Mucosa of descending colon (tissue), 3 donors: ENCODE measurements at places on chromosomes 4 and X.

- DNase-seq = no peak
These were observed 4.0 kb downstream of the C4orf46 start for GRCh38 chr4:158667651-158668198.

GRCh38 chr4:82372517-82373485 lies 990 bp downstream of the HNRNPD start:
- DNase-seq = peak; percentile 81

DNA sequence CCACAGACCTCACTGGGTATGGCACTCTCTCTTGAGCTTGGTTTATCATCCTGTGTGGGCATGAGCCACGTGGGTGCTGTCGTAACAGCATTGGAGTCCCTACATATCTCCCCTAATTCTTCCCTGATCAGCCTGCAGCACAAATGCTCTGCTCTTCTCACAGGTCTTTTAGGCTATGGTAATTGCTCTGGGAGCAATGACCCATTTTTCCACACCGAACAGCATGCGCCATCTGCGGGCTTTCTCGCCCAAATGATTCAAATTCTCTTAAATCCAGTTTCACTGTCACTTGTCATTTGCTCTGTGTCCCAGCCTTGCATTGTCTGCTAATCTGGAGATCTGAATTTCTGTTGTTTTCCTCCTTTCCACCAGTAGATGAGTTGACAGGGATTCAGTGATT lies 48.9 kb upstream of the GATB start:
- no peak for DNase-seq

- DNase-seq = no peak
These were observed 522.3 kb downstream of the TRIML1 start for GRCh38 chr4:188661502-188661901.

DNA sequence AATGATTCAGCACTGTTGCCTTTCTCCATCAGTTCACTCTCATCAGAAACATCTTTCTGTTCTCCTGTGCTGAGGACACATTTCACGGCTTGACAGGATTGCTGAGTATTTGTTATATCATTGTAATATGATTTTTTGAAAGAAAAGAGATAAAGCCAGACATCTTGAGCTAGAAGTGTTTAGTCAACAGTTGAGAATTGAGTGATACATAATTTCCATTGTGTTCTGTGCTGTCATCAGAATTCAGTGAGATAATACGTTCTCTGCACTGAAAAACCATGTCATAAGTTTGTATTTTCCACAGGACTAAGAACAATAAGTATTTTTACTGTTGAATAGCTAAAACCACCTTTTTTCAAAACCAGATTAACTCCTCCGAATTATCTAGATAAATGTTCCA lies 50.2 kb upstream of the GPRIN3 start:
- DNase-seq = no peak

DNA sequence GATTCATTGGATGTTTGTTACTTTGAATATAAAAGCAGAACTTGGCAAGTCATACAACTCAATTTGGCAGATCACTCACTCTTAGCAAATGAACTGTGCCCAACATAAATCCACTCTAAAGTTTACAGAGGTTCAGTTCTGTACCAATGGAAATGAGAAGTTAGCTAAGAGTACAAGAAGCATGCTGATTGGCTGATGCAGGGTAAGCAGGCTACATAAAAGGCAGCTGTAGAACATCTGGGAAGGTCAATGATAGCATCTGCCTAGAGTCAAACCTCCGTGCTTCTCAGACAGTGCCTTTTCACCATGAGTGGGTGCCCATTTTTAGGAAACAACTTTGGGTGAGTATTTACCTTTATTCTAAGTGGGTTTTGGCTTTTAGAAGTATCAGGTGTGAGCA lies at the start of gene TDO2:
Gene TDO2, plus strand, starts transcription at position 244 of the 400 bp plus-strand sequence. Its CDS starts 63 bp downstream, at position 307.
- DNase-seq = no peak

DNA sequence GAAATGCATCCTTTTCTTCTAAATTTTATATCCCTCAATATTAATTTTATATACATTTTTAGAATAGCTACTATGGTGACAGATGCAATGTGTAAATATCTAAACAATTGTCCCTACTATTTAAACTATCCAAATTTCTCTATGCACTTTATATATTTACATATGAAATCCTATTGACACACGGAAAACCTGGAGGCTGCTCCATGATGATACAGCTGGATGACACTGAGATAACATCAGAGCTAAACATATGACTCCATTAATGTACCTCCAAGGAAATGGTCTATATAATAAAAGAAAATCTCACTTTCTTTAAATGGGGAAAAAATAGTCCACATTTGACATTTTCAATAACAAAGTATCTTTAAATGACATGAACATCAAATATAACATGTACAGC lies 43.7 kb downstream of the DDX60 start:
- no peak for DNase-seq

GRCh38 chr4:67877086-67877485 lies 6.7 kb downstream of the TMPRSS11D start:
- DNase-seq = no peak

- DNase-seq = no peak
These were observed 957 bp downstream of the PPP2R2C start for GRCh38 chr4:6471307-6472007.

GRCh38 chr4:143514497-143514896 lies 995 bp downstream of the SMARCA5 start:
- DNase-seq = peak; percentile 66

GRCh38 chrX:69813677-69814076 lies 197.8 kb downstream of the EDA start:
- DNase-seq = no peak

DNA sequence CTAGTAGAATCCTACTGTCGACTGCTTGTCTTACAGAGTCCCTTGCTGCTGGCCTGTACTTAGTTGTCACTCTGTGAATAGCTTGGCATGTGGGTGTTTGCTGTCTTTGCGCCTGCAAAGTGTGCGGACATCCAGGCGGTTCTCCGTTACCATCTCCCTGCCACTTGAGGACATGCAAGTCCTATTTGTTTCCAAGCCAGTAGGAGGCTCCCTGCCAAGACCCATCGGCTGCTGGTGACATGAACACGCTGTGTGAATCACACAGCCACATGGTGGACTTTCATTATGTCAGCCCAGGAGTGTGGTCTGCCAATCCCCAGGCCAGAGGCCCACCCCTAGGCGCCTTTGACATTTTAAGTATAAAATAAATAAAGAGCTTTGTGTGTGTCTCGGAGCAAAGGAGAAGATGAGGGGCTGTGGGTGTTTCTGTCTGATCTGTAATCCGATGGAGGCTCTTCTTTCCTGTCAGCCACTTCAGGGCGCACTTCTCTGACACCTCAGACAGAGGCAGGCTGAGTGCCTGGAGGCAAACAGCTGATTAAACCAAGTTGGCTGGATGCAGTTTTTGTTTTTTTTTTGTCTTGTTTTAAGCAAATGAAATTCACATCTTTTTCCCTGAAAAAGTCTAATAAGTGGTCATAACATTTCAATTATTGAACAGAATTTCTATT lies 51.5 kb downstream of the ALPK1 start:
- no peak for DNase-seq

GRCh38 chr4:38678078-38678477 lies 14.1 kb downstream of the KLF3 start:
- no peak for DNase-seq

- no peak for DNase-seq
These were observed 12.2 kb upstream of the FMR1 start for GRCh38 chrX:147899379-147900114.

DNA sequence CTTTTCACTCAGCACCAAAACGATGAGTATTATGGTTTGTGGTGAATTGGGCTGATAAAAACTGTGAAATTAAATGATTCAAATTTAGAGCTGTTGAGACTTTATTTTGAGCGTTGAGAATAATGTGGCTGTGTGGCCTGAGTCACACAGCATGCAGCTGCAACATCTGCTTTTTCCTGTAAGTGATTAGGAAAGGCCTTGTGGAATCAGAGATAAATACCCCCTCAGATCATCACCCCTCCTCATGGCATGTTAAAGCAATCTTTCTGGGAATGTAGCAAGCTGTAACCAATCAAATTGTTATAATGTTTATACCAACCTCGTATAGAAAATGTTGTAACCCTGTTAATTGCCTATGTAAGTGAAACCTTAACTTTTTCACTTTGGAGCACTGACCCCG lies 90.0 kb upstream of the GRPR start:
- no peak for DNase-seq

- no peak for DNase-seq
These were observed 953 bp downstream of the EPGN start for GRCh38 chr4:74309223-74309622.

- DNase-seq = no peak
These were observed 2.8 kb downstream of the PJA1 start for GRCh38 chrX:69162361-69162865.
